ENCODE measurements at places on chromosomes 3 and 15.

GRCh38 chr15:31887246-31887645 lies 143.1 kb upstream of the CHRNA7 start:
- no peak for DNase-seq

- no peak for DNase-seq
Observed at GRCh38 chr15:77775837-77776236, 143.1 kb upstream of the LINGO1 start.

GRCh38 chr3:129112308-129113052 lies 9.1 kb downstream of the RAB43 start:
- DNase-seq = no peak

DNA sequence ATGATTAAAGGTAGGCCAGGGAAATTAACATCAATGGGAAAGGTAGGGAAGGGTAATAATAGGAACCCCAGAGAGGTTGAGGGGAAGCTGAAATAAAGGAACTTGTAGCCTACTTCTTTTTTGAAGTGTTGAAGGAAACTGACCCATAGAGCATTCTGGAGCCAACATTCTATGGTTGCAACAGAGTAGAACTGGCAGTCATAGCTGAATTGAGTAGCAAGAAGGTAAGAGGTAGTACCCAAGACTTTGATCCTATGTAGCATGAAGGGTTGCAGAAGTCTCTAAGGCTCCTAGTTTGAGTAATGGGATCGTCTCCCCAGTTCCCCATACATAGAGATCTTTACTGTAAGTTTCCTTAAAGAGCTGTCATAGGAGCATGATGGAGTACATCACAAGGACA lies 7.4 kb upstream of the ZNF774 start:
- DNase-seq = no peak

- DNase-seq = no peak
Observed at GRCh38 chr3:5051772-5052171, 70.3 kb upstream of the ARL8B start.
